ENCODE measurements at places on chromosomes 3 and 15. TPM values are rescaled to one million over a fixed set of nuclear protein-coding genes. Genes with fewer than 3 reads are reported as not detected.

NOX5 gene
- total RNA-seq = not detected

DNA sequence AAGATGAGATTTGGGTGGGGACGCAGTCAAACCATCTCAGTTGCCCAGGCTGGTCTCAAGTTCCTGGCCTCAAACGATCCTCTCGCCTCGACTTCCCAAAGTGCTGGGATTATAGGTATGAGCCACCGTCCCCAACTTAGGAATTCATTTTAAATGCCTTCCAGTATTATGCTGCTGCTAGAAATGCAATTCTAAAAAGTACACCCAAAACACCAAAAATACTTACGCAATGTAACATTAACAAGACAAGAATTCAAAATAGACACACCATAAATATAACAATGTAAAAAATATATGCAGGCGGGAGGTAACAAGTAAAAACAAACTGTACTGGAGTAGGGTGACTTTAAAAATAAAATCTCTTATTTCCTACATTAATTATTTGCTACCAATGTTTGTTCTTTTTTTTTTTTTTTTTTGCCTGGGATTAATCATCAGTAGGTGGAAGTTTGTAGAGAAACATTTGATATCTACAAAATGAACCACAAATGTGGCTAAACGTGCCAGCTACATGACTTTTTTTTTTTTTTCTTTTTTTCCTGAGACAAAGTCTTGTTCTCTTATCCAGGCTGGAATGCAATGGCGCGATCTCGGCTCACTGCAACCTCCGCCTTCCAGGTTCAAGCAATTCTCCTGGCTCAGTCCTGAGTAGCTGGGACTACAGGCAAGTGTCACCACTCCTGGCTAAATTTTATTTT lies 56.8 kb downstream of the SETMAR start:
- H3K4me1 ChIP-seq = no peaks in the 10 kb centered on the region
- H3K4me3 ChIP-seq = no peak overlapping the region
- peaks cover 7% of the 10 kb centered on the region for H3K36me3 ChIP-seq
- no peak overlapping the region for H3K27ac ChIP-seq
- H3K27me3 ChIP-seq = no peaks in the 10 kb centered on the region

TNIK gene
- total RNA-seq = 15.5 TPM

- no peaks in the 10 kb centered on the region for H3K36me3 ChIP-seq
- no peak overlapping the region for H3K27ac ChIP-seq
- no peaks in the 10 kb centered on the region for H3K4me1 ChIP-seq
Observed at GRCh38 chr15:81776976-81777375, 268.8 kb downstream of the MEX3B start.

SEMA5B gene
- 1.3 TPM for total RNA-seq

DNA sequence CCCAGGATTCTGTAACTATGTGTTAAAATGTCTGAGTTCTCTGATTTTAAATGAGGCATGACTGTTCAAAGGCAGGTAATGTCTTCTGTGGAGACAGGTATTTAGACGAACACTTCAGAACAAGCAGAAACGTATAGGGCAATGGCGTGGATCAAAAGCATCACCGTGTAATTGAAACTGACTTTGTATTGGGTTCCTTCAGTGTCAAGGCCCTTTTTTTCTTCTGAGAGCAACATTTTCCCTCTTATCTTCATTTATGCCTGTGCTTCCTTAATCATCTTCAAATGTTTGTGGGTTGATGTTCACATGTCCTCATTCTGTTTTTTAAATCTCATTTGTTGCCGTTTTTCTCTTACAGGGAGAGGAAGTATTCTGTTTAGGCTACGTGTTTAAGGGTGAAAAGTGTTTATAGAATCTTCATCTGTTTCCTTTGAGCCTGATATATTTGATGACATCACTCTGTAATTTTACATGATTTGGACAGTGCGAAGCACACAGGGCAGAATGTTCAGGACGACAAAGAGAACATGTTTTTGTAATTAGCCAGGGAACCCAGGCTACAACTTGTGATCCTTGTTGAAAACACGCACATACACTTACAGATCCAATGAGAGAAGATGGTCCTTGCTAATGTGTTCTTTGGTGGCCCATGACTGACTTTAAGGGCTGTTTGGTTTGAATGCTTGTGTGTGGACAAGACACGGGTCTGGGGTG lies 196.0 kb downstream of the LRTM1 start:
- no peaks in the 10 kb centered on the region for H3K4me1 ChIP-seq
- no peaks in the 10 kb centered on the region for H3K36me3 ChIP-seq

GRCh38 chr3:10469441-10470119 lies 35.8 kb downstream of the ATP2B2 start:
- H3K4me1 ChIP-seq = peaks cover 6% of the 10 kb centered on the region
- no peak overlapping the region for H3K4me3 ChIP-seq
- peaks cover 60% of the 10 kb centered on the region for H3K27me3 ChIP-seq

GRCh38 chr3:151415289-151415688 lies 30.7 kb upstream of the P2RY12 start:
- no peak overlapping the region for H3K4me3 ChIP-seq
- H3K4me1 ChIP-seq = no peaks in the 10 kb centered on the region
- no peaks in the 10 kb centered on the region for H3K27me3 ChIP-seq
- DNase-seq = no peak
- H3K36me3 ChIP-seq = no peaks in the 10 kb centered on the region
- H3K27ac ChIP-seq = no peak overlapping the region

- peaks cover 71% of the 10 kb centered on the region for H3K4me1 ChIP-seq
- no peak for DNase-seq
- H3K36me3 ChIP-seq = peaks cover 19% of the 10 kb centered on the region
- peak overlapping the region; percentile 95 for H3K27ac ChIP-seq
- H3K4me3 ChIP-seq = no peak overlapping the region
- H3K27me3 ChIP-seq = no peaks in the 10 kb centered on the region
Observed at GRCh38 chr3:179196098-179196497, 47.9 kb downstream of the PIK3CA start.

- peaks cover 10% of the 10 kb centered on the region for H3K4me1 ChIP-seq
- H3K4me3 ChIP-seq = no peak overlapping the region
- no peaks in the 10 kb centered on the region for H3K27me3 ChIP-seq
- DNase-seq = no peak
- H3K36me3 ChIP-seq = peaks cover 5% of the 10 kb centered on the region
Observed at GRCh38 chr3:128197855-128198254, 44.6 kb downstream of the EEFSEC start.

CCR3 gene
- not detected for total RNA-seq

IFT57 gene
- 26.0 TPM for total RNA-seq

GRCh38 chr15:65115542-65115941 lies 542 bp upstream of the UBAP1L start:
- H3K4me3 ChIP-seq = no peak overlapping the region
- H3K27ac ChIP-seq = no peak overlapping the region
- H3K4me1 ChIP-seq = peaks cover 5% of the 10 kb centered on the region
- H3K36me3 ChIP-seq = peaks cover 49% of the 10 kb centered on the region

- no peaks in the 10 kb centered on the region for H3K36me3 ChIP-seq
- H3K4me3 ChIP-seq = no peak overlapping the region
- no peak for DNase-seq
- no peak overlapping the region for H3K27ac ChIP-seq
Observed at GRCh38 chr15:83380059-83380458, 67.1 kb upstream of the SH3GL3 start.

DNA sequence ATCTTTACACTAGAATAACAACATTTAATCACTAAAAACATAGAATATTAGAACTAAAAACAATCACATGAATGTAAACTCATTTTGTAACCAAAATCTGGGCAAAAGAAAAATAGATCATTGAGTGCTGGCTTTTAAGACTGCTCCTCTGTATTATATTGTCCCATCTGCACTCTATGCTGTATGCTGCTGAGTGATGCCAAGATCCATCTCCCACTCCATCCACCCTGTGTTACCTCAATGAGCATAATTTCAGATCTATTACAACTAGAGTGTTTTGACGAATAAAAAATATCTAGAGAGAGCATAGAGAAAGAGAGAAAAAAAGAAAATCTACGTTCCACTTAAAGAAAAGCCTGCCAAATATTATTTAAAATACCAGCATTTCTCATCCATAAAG lies 1060.4 kb downstream of the ZPLD1 start:
- H3K36me3 ChIP-seq = no peaks in the 10 kb centered on the region
- peaks cover 6% of the 10 kb centered on the region for H3K4me1 ChIP-seq
- H3K27ac ChIP-seq = no peak overlapping the region

- no peak for DNase-seq
- H3K4me3 ChIP-seq = no peak overlapping the region
- H3K27ac ChIP-seq = no peak overlapping the region
Observed at GRCh38 chr3:42515391-42515916, 13.0 kb downstream of the VIPR1 start.

- no peaks in the 10 kb centered on the region for H3K36me3 ChIP-seq
- peaks cover 13% of the 10 kb centered on the region for H3K4me1 ChIP-seq
- H3K4me3 ChIP-seq = no peak overlapping the region
- peaks cover 3% of the 10 kb centered on the region for H3K27me3 ChIP-seq
- DNase-seq = peak; percentile 79
Observed at GRCh38 chr15:31272558-31273257, 53.9 kb upstream of the KLF13 start.

DNA sequence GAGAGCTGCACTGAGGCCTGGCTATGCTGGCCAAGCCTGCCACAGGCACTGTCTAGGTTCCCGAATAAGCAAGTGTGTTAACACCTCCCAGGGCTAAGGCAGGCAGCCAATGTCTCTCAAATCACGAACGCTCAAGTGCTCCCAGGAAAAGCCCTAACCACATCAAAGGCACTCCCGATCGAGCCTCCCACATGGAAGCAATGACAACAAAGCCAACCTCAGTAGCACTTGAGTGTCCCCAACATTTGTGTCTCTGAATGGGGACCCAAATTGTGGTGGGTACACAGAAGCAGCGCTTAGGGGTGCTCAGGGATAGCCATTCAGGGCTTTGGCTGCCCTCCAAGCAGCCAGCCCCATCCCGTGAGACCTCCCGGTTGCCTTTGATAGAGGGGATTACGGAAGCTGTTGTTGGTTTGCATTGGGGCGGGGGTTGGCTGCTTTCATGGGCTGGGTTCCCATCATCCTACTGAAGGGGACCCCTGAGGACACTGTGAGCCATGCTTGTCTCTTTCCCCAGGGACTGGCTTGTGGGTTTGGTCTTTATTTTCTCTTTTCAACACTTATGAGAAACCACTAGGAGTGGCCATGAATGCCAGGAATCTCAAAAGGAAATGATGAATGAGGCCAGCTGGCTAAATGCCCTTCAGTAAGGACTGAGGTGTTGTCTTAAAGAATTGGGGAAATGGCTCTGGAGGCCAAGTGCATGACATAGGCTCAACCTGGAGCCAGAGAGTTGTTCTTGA lies 234.1 kb upstream of the FEZF2 start:
- H3K4me1 ChIP-seq = peaks cover 48% of the 10 kb centered on the region
- no peak overlapping the region for H3K4me3 ChIP-seq
- peak overlapping the region; percentile 69 for H3K27ac ChIP-seq
- no peaks in the 10 kb centered on the region for H3K27me3 ChIP-seq

GRCh38 chr15:34125945-34126344 lies 24.1 kb downstream of the PGBD4 start:
- peaks cover 2% of the 10 kb centered on the region for H3K36me3 ChIP-seq
- no peak overlapping the region for H3K4me3 ChIP-seq
- H3K4me1 ChIP-seq = peaks cover 12% of the 10 kb centered on the region
- DNase-seq = no peak
- H3K27me3 ChIP-seq = no peaks in the 10 kb centered on the region

DNA sequence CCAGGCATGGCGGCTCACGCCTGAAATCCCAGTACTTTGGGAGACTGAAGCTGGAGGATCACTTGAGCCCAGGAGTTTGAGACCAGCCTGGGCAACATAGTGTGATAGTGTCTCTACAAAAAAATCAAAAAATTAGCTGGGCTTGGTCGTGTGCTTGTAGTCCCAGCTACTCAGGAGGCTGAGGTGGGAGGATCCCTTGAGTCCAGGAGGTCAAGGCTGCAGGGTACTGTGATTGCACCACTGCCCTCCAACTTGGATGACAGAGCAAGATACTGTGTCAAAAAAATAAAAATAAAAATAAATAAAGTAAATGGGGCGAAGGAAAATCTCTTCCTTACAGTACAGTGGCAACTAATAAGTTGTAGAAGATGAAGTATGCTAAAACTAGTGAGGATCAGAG lies 29.6 kb downstream of the LSM3 start:
- peak overlapping the region; percentile 47 for H3K27ac ChIP-seq
- no peak overlapping the region for H3K4me3 ChIP-seq
- no peaks in the 10 kb centered on the region for H3K36me3 ChIP-seq
- H3K27me3 ChIP-seq = no peaks in the 10 kb centered on the region
- no peak for DNase-seq

KATNBL1 gene
- 39.1 TPM for total RNA-seq

All from osteocyte (in vitro differentiated cells).